ENCODE measurements at places on chromosomes 3 and 15. TPM values are rescaled to one million over a fixed set of nuclear protein-coding genes. Genes with fewer than 3 reads are reported as not detected.

DNA sequence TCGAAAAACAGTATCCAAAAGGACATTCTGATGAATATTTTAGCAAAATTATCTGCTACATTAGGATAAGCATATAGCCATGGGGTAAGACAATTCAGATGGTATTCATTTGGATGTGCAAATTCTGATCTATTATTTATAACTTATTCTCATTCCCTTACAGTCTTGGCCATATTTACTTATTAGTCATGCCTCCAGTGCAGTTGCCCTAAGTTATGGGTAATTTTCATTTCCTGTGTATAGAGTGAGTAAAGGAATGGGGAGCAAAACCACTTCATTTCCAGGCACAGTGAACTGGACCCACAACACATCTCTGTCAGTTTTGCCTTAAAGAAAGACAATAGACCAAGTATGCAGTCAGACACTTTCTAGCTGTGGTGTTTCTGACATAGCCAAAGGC lies 134.3 kb downstream of the POLQ start:
- no peak for DNase-seq

The TERC gene
- 66.7 TPM for total RNA-seq

DNA sequence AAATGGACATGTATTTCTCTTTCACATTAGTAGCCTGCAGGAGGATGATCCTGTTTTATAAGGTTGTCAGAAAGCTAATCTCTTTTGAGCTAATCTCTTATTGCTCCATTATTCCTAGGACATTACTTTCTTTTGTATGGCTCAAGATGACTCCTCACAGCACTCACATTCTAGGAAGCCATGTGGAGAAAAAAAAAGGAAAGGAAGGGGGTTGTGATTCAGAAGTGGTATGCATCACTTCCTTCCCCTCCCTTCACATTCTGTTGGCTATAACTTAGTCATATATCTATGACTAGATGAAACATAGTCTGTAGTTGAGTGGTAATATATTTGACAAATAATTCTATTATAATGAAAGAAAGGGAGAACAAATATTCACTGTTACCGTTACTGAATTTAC lies 168.8 kb upstream of the TTC14 start:
- no peak for DNase-seq

DNA sequence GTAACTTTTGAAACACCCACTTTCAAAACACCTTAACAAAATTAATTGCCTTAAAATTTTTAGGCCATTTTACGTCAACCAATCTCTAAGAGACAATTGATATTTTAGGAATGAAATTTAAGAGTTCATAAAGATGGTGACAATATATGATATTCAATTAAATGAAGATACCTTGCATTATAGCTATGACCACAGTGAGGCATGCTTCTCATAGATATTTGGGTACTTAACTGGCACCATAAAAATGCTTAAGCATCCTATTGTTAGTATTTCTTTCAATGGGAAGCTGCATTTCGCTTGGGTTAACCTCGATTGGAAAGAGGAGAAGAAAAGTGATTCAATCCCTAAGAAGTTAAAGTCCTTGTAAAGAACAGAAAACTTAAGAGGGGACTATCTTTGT lies 209.0 kb downstream of the GAP43 start:
- DNase-seq: no peak

- no peak for DNase-seq
These were observed 16.6 kb upstream of the IREB2 start for GRCh38 chr15:78421238-78421965.

DNA sequence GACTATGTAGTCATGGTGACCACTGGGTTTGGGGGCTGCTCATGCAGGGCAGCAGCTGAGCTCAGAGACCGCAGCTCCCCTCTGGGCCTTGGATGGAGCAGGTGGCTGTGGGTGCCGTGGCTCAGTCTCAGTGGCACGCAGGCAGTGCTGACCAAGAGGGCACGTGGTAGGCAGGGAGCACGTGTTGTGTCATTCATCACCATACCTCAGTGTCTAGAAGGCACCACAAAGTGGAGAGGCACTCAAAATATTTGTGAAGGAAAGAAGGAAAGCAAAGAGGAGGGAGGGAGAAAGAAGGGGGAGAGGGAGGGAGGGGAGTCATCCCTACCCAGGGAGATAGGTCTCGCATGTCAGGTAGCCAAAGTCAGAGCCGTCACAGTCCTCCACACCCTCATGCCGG lies 26.1 kb downstream of the EAF1 start:
- DNase-seq: no peak

- no peak for DNase-seq
These were observed 248.6 kb downstream of the RYR3 start for GRCh38 chr15:33559207-33559890.

DNA sequence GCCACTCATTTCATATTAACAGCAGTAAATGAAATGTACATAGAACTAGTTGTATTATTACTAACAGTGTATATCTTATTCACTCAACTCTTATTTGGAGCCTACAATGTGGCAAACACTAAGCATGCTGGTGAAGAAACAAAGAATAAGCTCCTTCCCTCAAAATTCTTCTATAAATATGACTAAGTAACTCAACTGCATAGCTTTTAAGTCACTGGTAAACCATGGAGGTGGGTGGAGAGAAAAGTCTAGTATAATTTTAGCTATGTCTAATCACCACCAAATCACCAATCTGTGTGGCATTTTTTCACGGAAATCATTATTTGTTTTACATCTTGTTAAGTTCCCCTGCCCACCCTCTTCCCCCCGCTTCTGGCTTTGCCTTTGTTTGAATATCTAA lies 17.5 kb downstream of the COPS2 start:
- DNase-seq: no peak

DNA sequence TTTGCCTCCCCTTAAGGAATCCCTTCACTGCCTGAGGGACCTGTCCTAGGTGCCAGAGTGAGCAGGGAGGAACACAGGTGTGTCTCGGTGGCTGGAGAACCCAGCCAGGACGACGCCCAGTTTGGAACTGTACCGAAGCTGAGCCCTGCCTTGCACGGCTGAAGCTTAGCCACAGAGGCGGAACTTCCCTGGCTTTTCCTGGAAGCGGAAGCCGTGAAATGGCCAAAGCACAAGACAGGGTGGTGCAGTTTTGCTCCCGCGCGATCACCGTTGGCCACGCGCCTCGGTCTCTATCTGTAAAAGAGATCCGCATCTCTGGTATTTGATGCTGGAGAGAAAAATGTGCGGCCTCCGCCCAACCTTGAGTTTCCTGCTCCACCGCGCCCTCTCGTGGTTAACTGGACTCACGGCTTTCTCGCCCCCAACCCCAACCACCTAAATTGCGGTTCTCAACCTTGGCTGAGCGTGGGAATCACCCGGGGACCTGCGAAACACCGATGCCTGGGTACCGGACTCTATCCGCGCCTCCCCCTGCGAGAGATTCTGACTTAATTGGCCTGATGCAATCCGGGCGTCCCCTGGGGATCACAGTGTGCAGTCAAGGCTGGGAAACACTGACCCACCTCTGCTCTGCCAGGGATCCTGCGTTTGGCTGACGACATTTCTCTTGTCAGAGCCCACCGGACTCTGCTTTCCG lies 70.7 kb upstream of the ABHD2 start:
- DNase-seq: peak; percentile 73

DNA sequence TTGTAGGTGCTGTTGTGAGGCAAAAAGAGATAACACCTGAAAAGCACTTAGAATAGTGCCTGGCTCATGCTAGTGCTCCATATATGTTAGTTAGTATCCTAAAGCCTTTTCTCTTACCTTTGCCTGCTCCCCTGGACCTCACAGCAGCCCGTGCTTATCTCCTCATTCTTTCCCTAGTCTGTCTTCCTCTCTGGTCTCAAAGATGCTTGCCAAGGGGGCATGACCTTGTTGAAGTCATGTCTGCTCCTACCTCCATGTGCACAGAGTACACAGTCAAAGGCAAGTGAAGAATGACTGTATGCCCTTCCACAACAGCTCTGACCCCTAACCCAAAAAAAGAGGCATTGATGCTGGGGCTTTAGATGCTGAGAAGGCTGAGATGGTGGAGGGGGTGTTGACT lies 722 bp upstream of the CYP8B1 start:
- no peak for DNase-seq

DNA sequence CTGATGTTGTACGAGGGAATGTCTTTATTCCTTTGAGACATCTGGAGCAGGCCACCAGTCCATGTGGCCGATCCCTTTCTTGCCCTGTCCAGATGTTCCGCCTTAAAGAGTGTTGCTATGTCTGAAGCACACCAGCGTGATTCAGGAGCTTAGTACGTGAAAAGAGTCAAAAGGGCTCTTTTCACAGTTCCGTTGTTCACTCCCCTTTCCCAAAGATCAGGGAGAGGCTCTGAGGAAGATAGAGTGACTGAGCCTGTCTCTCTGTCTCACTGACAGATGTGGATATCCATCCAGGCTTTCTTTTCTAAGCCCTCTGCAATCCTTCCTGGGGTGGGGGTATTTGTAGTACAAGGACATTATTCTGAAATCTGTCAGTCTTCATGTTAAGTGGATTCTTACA lies 262.5 kb upstream of the LRTM1 start:
- DNase-seq: no peak

DNA sequence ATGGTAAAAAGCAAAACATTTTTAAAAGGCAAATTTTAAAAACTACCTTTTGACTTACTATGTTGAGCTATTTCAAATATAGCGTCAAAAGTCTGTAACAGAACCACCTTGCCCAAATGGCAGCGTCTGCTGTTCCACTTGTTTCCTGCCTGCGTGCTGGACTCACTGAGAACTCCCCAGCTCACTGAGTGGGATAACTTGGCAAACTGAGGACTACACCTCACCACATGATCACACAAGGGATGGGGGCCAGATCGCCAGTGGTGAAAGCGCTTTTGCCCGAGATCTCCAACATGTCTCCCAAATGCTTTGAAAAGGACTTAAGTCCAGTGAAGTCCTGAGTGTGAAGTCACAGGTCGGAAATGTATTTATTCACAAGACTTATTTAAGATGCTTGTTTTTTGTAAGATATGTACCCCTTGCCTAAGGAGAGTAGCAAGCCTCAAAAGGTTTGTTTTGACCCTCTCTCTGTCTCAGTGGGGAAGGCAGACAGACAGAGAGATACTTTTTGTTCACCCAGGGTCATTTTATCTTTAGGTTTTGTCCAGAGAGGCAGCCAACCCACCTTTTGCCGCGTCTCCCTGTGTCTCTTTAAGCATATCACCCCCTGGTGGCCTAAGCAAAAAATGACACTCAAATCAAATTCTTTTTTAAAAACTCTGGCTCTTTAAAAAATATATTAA lies 192.6 kb downstream of the PDZRN3 start:
- no peak for DNase-seq

- DNase-seq: no peak
These were observed 534.5 kb downstream of the OCA2 start for GRCh38 chr15:27564656-27565055.

DNA sequence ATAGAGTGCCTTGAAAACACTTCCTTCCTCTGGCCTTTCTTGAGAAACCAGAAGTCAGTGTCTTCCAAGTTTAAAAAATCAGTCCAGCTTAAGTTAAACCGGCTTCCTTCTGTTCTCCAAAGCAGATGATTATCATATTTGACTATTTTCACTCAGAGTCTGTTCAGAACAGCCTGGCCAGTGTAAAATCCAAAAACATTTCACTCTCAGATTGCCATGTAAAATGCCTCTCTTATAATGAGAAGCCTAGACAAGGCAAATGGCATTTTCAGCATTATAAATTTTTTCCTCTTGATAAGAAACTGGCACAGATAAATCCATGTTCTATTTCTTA lies 193.5 kb downstream of the TNIK start:
- no peak for DNase-seq

DNA sequence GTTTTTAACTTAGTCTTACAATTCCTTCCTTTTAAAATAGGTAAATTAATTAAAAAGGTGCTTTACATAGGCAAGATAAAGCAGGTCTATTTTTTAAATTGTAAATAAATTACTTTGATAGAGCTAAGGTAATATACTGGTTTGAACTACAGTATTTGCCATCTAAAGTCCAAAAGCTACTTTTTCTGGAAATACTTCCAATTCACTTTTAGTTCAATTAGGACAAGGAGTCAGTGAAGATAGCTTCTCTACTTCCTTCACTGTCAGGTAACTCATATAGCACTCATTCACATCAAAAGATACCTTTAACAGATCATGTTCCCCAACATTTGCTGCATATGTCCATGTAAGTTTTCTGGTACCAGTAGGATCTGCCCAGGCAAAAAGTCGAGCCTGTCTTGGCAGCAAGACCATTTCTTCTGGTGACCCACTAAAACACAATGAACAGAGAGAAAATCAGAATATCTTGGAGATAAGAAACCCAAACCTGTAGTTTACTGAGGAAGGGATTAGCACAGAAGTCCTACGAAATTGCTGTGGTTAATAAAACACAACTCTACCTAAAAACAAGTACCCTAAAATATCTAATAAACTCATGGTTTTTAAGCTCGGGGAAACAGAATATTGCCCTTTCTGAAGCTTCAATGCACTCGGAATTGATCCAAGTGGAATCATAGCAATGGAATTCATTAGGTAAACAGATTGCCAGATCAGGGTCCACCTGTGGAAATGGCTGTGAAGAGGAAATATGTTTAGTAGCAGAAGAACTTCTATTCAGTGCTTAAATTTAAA lies 153.1 kb downstream of the VPS13C start:
- no peak for DNase-seq

The HRG gene
- not detected for total RNA-seq

DNA sequence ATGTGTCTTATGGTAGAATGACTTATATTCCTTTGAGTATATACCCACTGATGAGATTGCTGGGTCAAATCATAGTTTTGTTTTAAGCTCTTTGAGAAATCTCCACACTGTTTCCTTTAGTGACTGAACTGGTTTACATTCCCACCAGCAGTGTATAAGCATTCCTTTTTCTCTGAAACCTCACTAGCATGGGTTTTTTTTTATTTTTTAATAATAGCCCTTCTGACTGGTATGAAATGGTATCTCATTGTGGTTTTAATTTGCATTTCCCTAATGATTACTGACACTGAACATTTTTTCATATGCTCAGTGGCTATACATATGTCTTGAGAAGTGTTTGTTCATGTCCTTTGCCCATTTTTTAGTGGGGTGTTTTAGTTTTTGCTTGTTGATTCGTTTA lies 494.3 kb downstream of the SQOR start:
- no peak for DNase-seq

- no peak for DNase-seq
These were observed 296.8 kb downstream of the ARRDC4 start for GRCh38 chr15:98257290-98257689.

The NRG4 gene
- not detected for total RNA-seq

DNA sequence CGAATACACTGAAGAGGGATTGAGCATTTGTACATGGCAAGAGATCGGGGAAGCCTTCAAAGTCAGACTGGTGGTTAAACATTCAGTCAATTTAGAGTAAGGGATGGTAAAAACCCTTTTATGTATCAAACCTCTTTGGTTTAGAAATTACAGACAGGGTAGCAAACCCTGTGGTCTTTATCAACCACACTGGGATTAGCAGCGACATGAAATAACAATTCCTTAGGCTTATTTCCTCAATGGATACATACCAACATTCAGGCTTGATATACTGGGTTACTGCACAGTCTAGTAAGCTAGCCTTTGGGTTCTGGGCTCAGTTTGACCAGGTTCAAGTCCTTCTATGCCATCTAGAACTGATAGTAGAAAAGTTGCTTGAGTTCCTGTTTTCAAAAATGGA lies 127.4 kb downstream of the THRB start:
- DNase-seq: no peak

DNA sequence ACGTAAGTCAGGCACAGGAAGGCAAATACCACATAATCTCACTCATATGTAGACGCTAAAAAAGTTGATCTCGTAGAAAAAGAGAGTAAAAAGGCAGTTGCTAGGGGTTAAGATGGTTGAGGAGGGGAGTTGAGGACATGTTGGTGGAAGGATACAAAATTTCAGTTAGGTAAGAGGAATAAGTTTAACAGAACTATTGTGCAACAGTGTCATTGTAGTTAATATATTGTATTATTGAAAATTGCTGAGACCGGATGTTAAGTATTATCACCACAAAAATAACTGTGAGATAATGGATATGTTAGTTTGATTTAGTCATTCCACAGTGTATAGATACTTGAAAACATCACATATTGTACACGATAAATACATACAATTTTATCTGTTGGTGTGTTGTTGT lies 139.1 kb downstream of the ADAMTSL3 start:
- DNase-seq: no peak
